GM12878 (cell line): ENCODE measurements at places on chromosomes 3 and 15.

DNA sequence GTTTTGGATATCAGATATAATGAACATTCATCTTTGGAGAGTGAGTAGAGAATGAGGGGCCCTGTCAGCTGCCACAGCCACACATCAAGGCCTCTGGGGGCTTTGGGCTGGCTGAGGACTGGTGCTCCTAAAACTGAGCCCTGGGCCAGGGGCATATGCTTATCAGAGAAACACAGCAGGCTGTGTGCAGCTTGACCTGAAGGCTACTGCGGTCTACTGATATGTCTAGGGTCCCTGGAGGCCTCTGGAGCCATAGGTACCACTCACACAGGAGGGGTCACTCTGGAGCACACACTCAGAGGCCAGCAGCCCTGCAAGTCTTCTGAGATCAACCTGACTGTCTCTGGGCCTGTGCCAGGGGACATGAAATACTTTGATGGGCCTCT is 7.6 kb downstream of the TF start:
- DNase-seq = no peak

- DNase-seq = no peak
Observed at GRCh38 chr3:33883538-33883950, 85.1 kb downstream of the PDCD6IP start.

DNA sequence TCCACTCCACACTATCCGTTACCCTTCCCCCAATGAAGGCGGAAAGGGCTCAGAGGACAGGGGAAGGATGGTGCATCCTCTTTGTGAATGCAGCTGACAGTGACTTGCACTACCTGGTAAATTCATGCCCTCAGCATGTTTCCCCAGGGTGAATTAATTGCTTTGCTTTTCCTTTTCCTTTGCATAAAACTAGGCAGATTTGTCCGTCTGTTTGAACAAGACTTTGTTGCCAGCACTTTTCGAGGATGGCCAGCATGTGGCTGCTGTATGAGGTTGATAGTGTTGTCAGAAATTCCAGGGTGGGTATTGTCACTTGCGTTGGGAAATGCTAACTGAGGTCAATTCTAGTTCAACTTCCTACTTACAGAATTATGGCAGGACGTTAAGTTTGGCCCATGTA is 79.0 kb upstream of the RARB start:
- DNase-seq = no peak

GRCh38 chr3:105397974-105398373 is 31.3 kb downstream of the ALCAM start:
- no peak for DNase-seq

DNA sequence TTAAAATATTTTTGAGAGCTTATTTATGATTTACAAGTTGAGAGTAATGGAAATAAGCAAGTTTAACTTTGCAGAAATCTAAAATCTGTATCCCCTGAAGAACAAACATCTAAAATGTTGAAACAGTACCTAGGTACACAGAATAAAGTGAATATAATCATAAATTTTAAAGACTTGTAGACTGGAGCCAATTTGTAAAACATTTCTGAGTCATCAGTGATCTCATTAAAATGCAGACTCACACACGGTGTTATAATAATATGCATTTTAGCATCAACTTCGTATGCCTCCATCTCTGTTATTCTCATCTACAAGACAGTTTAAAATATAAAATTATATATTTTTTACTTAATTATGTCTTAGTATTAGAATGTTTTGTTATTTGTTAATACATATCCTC is 399.5 kb upstream of the GOLIM4 start:
- DNase-seq = no peak

DNA sequence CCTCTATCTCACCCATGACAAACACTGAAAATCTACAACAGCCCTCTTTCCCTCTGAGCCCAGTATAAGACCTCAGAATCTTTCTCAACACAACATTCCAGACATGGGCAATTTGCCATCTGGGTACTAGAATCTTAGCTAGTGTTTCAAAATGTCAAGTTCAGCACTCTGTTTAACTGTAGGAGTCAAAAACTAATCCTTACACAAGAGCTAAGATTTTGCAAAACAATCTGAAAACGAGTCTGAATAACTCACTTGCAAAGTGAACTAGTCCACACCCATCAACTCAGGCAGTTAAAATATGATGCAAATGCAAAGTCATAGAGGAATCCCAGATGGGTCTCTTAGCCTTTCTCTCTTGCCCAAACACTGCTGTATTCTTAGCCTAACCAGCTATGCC is 67.8 kb downstream of the GPR176 start:
- DNase-seq = no peak

DNA sequence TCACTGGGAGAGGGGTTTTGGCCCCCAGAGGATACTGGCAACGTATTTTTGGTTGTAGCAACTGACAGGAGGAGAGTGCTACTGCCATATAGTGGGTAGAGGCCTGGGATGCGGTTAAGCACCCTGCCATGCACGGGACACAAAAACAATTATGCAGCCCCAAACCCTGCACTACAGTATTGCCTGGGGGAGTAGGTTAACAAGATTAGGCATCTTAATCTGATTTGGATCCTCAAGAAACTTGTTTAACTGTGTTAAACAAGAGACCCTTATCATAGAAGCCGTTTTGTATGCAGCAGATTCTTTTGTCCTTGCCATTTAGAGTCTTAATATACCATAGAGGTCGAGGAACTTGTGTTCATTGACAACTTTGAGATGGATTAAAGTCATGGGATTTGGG is 3.4 kb downstream of the PHLDB2 start:
- DNase-seq = no peak

GRCh38 chr3:140244893-140245292 is 309.9 kb downstream of the CLSTN2 start:
- DNase-seq = no peak

GRCh38 chr3:48141604-48142137 is 46.5 kb downstream of the CDC25A start:
- DNase-seq = no peak

DNA sequence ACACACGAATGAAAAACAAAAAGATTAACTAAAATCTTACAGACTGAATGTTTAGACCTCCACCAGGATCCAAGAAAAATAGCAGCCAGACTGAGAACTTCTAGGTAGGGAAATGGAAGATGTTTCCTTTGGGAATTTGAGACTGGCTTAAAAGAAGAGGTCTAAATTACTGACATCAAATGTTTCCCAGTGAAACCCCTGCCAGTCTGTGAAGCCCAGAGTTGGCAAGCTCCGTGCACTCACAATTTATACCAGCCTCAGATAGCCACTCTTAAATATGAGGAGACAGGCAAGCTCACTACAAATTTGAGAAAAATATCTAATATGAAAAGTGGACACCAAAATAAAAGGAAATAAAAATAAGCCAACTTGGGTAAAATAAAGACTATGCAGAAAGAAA is 700.5 kb upstream of the ZNF385D start:
- DNase-seq = no peak

DNA sequence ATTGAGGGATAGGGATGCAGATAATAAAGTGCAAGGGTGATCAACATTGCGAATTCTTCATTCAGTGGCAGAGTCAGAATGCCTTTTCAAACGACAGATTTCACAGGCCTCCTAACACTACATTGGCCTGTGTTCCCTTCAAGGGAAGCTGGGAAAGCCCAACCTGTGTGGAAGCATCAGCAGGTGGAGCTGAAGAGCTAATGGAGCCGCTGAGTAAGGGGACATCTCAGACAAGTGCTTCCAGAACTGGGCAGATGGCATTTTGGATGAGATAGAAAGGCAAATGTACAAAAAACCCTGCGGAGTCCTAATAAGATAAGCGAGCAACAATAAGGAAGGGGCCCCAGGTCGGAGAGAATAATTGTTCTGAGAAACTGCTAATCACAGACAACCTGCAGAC is 8.5 kb upstream of the SLC24A5 start:
- no peak for DNase-seq

DNA sequence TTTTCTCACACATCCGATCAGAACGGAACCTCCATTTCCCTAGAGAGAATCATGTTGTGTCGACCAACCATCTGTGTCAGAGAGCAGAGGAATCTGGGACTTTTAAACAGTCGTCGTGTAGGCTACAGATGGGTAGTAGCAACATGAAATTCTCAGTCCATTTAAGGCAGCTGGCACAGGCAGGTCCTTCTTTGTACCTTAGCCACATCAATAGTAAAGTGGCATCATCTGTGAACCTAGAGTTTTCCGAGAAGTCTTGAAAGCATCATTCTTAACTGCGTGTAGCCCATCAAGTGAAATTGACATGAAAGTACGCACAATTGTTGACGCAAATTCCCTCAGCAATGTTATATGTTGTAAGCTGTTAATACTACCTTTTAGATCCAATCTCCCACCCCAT is 114.5 kb upstream of the GRM7 start:
- DNase-seq = no peak

- no peak for DNase-seq
Observed at GRCh38 chr3:29949940-29950616, 656.3 kb upstream of the TGFBR2 start.

DNA sequence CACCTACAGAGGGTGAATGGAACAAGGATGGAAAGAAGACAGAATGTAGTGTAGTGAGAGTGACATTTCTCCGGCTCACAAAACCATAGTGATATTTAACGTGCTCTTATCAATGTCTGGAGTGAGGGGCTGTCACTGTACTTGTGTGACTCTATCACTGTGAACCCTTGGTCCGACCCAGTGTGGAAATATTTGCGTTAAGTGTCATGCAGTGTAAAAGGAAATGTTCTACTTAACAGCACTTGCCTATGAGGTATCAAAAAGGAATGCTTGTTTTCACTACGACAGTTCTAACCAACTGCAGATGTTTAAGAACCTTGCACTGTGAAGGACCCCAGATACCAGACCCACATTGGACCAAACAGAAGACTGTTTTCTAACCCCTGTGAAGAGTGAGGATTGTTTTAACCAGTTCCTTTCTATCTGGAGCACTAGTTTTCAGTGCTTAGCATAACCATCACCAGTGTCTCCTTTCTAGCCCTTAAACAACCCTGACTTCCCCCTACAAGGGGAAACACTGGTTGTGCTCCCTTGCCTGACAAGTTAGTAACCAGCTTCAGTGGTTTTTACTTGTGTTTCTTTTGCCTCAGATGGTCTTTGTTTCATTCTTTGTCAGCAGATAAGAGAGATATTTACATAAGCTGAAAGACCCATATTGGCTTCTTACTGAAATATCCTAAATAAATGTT is 144.7 kb upstream of the ABHD17C start:
- DNase-seq = peak; percentile 5

GRCh38 chr3:186566772-186567071 is 417 bp downstream of the TBCCD1 start:
- DNase-seq = no peak

DNA sequence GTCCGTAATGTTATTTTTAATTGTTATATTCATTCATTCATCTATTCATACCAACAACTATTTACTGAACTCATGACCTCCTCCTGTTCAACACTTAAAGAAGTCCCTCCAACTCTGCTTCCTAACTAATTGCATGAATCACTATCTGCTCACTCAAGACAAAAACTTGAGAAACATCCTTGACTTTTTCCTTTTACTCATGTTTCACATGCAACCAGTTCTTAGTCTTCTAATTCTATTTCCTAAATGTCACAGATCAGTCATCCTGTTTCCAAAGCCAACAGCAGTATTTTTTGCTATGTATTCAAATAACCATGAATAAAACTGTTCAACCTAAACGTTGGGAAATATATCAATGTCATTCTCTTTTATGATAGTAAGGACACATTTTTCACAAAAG is 124.6 kb upstream of the GBE1 start:
- DNase-seq = no peak

- DNase-seq = no peak
Observed at GRCh38 chr3:15964605-15965442, 167.0 kb upstream of the ANKRD28 start.

DNA sequence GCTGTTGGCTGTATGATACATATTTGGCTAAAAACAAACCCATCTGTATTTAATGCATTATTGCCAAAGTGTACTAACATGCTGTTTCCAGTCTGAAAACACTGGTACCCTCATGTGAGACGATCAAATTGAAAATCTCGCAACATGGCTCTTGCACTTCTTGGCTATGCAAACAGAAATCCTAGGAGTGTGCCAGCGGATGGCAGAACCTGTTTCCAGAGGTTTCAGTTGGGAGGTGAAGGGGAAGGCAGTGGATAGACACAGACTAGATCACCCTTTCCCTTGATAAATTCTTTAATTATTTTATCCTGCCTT is 350.3 kb downstream of the TUSC7 start:
- no peak for DNase-seq

DNA sequence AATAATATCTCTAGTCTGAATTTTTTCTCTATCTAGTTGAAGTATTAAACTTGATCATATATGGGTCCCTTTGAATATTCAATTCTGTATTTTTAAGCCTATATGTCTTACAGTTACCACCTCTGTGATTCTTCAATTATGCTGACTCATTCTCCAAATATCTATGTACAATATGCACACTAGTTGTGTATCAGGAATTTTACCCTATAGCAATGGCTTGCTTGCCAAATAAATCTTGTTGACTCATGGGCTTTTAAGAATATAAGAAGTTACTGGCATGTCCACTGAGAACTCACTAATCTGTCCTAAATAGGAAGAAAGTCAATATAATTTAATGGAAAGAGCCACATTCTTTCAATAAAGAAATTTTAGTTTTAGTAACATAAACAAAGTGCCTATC is 656.3 kb downstream of the RBMS3 start:
- no peak for DNase-seq

DNA sequence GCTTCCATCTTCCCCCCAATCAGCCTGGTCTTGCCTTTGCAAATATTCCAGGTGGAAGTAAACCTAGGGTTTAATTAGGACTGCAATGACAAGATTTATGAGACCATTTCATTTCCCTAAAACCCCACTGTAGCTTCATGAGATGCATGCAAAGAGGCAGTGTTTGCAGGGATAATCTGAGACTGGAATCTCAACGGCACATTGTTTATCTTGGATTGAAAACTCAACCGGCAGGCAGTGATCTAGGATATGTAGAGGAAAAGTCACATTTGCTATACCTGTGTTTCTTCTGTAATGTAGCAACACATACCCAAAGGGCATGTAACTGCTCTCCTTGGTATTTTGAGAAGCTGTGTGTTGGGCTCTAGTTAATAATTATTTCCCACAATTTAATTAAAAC is 18.7 kb upstream of the CLSTN2 start:
- no peak for DNase-seq

- DNase-seq = no peak
Observed at GRCh38 chr3:61828184-61828874, 267.0 kb downstream of the PTPRG start.

DNA sequence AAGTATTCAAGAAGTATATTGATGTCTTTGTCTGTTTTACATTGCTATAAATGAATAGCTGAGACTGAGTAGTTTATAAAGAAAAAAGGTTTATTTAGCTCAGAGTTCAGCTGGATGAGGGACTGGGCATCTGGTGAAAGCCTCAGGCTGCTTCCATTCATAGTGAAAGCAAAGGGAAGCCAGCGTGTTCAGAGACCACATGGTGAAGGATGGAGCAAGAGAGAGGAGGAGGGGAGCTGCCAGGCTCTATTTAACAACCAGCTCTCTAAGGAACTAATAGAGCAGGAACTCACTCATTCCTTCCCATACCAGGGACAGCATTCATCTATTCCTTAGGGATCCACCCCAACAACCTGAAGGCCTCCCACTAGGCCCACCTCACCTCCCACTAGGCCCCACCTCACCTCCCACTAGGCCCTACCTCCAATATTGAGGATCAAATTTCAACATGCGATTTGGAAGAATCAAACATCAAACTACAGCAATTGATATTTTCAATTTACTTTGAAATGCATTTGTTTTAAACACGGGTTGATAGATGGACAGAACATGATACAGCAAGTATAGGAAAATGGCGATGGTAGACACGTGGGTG is 167.5 kb upstream of the HES1 start:
- no peak for DNase-seq
